ENCODE measurements at places on chromosomes 7 and 10.

- DNase-seq: no peak
Measured at GRCh38 chr10:13422800-13423199, 74.7 kb upstream of the SEPHS1 start.

DNA sequence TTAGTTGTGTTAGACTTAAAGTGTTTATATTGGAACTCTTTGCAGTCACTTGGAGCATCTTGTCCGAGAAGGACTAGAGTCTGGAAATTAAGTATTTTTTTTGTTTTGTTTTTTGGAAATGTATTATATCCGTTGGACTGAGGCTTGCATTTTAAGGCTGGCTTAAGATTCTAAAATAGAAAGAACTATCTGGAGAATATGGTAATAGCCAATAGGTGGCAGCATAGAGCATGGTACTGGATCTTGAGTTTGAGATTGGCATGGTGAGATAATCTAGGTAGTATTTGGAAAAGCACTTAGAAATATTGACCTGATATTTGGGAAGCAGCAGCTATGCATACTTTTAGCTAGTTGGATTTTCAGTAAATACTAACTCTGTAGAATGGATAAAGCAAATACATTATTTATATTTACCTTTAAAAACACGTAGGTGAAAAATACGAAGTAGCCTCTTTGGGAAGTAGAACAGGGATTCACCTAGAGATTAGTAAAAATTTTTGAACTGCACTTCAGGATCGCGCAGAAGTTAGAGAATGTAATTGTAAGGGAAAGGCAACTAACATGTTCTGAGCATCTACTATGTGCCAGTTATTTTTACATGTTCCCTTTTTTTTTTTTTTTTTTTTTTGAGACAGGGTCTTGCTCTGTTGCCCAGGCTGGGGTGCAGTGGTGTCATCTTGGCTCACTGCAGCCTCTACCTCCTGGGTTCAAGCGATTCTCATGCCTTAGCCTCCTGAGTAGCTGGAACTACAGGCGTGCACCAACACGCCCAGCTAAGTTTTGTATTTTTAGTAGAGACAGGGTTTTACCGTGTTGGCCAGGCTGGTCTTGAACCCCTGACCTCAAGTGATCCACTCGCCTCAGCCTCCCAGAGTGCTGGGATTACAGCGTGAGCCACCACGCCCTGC lies 78.6 kb downstream of the LCOR start:
- DNase-seq: peak; percentile 56

- no peak for DNase-seq
Measured at GRCh38 chr10:116780691-116781205, 38.4 kb upstream of the HSPA12A start.

DNA sequence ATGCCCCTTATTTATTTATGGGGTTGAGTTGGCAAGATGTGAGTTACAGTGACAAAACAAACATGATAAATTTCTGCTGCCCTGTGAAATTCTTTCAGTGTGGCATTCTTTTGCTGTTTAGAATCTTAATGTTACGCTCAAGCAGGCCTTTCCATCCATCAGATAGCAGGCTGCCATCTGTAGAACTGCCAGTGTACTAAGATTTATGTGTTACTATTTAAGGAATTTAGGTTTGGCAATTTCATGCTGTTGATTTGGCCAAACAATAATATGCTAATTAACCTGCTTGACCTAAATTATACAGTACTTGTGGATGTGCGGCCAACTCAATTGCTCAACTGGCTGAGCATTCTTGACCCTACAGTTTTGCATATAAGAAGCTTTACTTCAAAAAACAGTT lies 477.7 kb upstream of the TPK1 start:
- DNase-seq: no peak

DNA sequence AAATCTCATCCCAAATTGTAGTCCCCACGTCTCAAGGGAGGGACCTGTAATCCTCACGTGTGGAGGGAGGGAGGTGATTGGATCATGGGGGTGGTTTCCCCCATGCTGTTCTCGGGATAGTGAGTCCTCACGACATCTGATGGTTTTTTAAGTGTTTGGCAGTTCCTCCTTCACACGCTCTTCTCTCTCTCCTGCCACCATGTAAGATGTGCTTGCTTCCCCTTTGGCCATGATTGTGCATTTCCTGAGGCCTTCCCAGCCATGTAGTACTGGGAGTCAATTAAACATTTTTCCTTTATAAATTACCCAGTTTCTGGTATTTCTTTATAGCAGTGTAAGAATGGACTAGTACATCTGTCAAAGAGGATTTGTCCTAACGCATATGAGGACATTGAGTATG lies 59.5 kb downstream of the RGS10 start:
- no peak for DNase-seq

DNA sequence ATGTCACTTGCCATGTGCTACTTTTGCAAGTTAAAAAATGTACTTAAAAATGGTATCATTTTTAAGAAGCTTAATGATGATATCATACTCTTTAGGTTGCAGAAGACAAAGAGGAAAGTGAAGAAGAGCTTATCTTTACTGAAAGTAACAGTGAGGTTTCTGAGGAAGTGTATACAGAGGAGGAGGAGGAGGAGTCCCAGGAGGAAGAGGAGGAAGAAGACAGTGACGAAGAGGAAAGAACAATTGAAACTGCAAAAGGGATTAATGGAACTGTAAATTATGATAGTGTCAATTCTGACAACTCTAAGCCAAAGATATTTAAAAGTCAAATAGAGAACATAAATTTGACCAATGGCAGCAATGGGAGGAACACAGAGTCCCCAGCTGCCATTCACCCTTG lies 6.1 kb downstream of the LMOD2 start:
- no peak for DNase-seq

DNA sequence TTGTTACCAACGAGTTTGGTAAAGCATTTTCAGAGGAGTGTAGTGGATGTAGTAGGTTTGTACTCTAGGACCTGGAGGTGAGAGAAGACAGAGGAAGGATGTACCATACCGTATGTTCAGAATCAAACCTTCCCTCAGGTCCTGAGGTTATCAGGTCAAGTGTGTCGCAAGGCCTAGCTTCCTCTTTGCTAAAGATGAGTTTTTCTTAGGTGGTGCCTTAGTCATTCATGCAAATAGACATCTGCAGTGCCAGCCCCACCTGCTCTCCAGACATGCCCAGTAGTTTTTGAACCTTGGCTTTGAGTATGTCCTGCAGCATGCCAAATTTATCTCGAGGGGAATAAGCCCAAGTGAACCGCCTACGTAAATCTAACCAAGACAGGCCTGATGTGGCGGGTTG lies 71.3 kb downstream of the HDAC9 start:
- no peak for DNase-seq

GRCh38 chr10:131312478-131312836 lies 936 bp upstream of the TCERG1L start:
- peak; percentile 21 for DNase-seq

- peak; percentile 87 for DNase-seq
Measured at GRCh38 chr10:93465806-93466675, 16.1 kb downstream of the MYOF start.

DNA sequence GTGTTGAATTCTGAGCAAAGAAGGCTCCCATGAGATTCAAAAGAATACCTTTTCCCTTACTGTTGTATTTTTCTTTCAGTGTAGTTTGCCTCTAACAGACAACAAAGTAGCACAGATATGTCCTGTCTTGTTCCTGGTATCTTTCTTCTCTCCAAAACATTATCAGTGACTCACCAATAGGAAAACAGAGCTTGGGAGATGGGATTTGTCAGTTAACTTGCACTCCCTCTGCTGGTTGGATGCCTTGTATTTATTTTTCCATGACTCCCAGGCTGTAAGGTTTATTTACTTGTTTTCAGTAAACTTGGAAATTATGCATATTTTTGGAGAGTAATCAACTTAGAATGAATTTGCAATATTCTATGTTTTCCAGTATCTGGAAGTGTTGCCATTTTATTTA lies 129.7 kb downstream of the SAMD9 start:
- DNase-seq: peak; percentile 82

- DNase-seq: peak; percentile 47
Measured at GRCh38 chr7:155644971-155645509, 579 bp downstream of the RBM33 start.

All from SK-MEL-5 (cell line).